ENCODE measurements at places on chromosomes 7 and 10. TPM values are rescaled to one million over a fixed set of nuclear protein-coding genes. Genes with fewer than 3 reads are reported as not detected.

DNA sequence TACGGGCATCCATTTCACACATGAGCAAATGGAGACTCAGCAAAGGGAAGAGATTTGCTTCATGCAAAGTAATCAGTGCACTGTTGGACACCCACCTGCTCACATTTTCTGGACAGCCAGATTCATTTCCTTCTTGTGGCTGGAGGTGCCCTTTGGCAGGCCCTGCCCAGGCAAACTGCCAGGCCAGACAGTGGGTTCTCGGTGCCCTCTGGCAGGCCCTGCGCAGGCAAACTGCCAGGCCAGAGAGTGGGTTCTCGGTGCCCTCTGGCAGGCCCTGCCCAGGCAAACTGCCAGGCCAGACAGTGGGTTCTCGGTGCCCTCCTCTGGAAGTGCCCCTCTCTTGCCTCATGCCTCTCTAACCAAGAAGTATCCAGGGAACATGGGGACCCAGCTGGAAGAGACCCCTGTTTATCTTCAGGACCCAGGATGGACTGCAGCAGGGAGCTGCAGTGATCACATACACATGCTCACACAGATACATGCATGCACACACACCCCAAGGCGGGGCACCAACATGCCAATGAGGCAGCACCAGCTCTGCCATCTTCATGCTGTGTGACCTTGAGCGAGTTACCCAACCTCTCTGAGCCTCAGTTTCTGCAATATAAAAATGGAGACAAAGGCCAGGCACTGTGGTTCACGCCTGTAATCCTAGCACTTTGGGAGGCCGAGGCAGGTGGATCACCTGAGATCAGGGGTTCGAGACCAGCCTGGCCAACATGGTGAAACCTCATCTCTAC, 67.1 kb downstream of the OAT start:
- no peak for DNase-seq

The OPN1SW gene
- not detected for total RNA-seq

- DNase-seq, result no peak
Measured at GRCh38 chr7:3218411-3219225, 82.4 kb upstream of the SDK1 start.

GRCh38 chr7:142508251-142508650, 241.0 kb upstream of the PRSS1 start:
- DNase-seq, result no peak

DNA sequence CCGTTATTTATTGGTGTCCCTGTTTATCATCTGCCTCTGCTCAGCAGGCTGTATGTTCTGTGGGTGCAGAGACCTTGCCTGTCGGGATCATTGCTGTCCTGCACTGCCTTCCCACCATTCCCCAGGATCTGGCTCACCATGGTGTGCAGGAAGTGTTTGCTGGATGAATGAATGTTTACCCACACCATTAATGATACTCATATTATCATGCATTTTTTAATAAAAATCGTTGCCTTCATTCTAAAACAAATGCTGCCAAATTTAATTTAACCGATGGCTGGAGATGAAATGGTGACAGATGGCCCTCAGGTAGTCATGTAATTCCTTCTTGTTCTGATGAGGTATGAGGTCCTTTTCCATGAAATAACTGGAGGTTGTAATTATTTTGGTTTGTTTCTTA, 22.5 kb downstream of the PLPP4 start:
- no peak for DNase-seq

DNA sequence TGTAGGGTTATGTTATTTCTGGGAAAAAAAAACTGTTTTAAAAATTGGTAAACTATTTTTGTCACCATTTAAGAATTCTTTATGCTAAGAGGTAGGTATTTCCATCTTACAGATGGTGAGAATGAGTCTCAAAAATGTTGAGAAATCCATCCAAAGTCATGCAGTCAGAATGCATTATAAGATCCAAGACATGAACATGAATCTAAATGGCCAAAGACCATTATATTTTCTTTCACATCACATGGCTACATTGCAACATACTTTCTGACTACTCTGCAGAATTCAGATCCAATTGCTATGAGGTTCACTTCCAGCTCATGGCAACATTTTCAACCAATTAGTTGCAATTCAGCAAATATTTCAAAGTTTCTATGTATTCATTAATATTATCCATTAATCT, 181.2 kb downstream of the TWIST1 start:
- no peak for DNase-seq

The CRYGN gene
- not detected for total RNA-seq

DNA sequence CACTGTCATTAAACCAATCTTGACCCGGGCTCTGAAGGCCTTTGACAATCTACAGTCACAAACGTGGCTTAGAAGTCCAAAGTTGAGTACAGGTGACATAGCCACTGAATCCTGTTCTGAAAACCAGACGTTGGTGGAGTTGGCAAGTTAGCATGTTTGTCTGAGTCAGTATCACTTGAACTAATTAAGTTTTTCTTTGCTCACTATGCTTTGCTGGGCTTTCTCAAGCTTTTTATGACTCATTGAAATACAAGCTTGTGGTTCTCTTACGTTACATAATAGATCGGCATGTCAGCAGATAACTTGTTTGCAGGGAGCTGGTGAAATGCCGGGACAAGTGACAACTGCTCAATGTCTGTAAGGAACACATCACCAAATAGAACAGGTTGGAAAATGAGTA, 53.8 kb downstream of the ARL5B start:
- no peak for DNase-seq

GRCh38 chr7:95668504-95669018, 72.2 kb upstream of the PDK4 start:
- no peak for DNase-seq

GRCh38 chr7:127081539-127081938, 171.2 kb downstream of the GRM8 start:
- DNase-seq, result no peak

The OR9A2 gene
- total RNA-seq, result not detected

DNA sequence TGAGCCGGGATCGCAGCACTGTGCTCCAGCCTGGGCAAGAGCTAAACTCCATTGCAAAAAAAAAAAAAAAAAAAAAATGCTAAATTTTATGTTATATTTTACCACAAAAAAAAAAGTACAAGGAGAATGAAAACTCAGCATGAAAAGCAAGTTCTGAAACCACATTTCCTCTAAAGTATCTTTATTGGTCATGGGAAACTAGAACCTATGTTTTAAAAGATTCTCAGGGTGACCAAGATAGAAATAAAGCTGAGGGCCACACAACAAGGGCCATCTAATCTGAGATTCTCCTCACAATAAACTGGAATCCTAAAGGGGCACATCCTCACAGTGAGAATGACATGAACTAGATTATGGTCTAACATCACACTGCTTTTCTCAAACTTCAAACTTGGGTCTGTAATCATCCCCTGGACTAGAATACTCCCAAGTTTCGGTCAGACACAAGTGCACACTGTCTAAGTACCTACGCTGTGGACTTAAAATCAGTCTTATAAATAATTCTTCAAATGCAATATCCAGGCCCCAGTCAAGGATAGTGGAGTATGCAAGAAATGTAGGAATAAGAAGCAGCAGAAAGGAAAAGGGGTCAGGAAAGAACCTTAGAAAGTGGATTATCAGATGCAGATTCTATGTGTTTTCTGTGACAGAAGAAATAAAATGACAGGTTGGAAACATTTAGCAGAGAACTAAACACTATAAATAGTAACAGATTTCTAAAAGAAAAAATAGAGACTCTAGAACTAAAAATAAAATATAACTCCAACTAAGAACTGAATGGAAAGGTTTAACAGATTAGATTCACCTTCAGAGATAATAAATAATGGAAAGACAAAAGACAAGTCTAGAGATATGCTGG, 49.9 kb downstream of the COA1 start:
- peak; percentile 48 for DNase-seq

The HOXA3 gene
- total RNA-seq, result 0.08 TPM

DNA sequence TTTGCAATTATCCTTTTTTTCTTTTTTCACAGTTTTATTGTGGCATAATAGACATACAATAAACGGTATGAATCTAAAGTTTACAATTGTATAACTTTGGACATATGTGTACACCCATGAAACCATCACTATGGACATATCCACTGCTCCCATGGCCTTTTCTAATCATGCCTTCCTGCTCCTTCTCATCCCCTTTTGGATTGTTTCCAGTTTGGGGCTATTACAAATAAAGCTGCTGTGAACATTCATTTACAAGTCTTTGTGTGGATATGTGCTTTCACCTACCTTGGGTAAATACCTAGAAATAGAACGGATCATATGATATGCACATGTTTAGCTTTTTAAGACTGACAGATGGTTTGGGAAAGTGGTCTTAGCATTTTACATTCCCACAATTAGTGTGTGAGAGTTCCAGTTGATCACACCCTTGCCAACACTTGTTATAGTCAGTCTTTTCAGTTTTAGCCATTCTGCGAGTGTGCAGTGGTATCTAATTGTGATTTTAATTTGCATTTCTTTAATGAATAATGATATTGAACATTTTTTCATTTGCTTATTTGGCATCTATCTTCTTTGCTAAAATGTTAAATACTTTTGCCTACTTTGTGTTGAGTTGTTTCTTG, 120.9 kb upstream of the KAT6B start:
- DNase-seq, result no peak

GRCh38 chr10:132219486-132219885, 32.7 kb downstream of the DPYSL4 start:
- no peak for DNase-seq

GRCh38 chr10:63910806-63911205, 389.6 kb downstream of the REEP3 start:
- DNase-seq, result no peak

DNA sequence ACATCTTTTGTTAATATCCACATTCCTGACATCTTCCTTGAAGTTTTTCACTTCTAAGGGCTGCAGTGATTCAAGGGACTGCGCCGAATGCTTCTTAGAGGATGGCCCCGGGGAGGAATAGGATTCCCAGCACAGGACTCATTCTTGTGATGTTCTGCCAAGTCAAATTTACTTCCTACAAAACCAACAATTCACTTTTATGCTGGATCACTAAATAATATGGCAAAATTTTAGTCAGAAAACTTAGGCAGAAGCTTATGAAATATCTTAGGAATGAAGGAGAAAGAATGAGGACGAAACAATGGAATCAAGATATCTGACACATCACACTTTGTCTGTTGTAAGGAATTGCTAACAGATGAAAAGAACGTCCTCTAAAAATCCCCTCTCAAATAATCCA, 151.5 kb downstream of the JAZF1 start:
- no peak for DNase-seq

- DNase-seq, result peak; percentile 30
Measured at GRCh38 chr7:81956520-81956919, 186.7 kb upstream of the HGF start.

GRCh38 chr10:71475243-71475871, 78.6 kb downstream of the CDH23 start:
- DNase-seq, result no peak

The PAPOLB gene
- total RNA-seq, result not detected

DNA sequence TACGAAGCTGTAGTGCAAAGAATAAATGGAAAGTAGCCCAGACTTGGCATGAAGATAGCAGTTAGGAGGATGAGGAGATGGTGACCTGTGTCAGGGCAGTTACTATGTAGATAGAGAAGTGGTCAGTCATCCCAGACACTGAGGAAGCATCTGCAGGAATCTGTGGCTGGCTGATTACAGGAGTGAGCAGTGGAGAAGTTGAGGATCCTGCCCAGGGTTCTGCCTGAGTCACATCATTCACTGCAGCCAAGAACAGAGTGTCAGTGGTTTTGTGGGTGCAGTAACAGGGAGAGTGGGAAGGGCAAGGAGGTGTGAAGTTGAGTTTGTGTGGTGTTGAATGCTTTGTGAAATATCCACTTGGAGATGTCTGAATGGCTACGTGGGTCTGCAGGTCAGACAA, 676.4 kb upstream of the NRP1 start:
- no peak for DNase-seq

DNA sequence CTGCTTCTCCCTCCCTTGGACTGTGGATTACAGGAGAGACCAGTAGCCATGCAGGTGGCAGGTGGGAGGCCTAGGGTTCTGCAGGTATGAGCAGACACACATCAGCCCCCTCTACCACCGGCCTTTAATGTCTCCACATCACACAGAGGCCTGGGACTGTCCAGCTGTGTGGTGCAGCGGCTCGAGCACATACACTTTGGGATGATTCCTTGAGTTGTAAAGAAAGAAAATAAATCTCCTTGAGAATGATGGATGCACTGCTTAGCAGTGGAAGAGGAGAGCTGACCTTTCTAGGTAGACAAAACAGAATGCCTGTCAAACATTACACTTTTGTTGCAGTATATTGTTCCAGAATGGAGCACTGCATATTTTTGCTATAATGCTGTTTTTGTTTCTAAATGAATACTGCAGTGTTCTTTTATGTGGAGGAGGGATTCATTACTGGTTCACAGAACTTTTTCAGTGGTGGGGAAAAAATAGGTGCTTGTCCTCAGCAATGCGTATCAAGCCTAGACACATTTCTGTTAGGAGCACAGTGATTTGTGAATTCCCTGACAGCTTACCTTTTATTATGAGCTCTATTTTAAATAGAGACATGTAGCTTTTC, 66.0 kb downstream of the PTPRE start:
- DNase-seq, result no peak

GRCh38 chr10:49465736-49466135, 69.8 kb upstream of the DRGX start:
- DNase-seq, result no peak

DNA sequence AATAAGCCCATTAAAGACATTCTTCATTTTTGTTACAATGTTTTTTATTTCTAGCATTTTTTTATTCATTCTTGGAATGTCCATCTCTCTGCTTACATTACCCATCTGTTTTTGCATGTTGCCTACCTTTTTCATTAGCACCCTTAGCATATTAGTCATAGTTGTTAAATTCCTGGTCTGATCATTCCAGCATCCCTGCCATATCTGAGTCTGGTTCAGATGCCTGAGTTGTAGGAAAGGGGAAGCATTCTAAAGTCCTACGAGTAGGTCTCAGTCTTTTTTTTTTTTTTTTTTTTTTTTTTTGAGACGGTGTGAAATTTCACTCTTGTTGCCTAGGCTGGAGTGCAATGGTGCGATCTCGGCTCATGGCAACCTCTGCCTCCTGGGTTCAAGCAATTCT, 19.7 kb upstream of the NRF1 start:
- DNase-seq, result no peak

DNA sequence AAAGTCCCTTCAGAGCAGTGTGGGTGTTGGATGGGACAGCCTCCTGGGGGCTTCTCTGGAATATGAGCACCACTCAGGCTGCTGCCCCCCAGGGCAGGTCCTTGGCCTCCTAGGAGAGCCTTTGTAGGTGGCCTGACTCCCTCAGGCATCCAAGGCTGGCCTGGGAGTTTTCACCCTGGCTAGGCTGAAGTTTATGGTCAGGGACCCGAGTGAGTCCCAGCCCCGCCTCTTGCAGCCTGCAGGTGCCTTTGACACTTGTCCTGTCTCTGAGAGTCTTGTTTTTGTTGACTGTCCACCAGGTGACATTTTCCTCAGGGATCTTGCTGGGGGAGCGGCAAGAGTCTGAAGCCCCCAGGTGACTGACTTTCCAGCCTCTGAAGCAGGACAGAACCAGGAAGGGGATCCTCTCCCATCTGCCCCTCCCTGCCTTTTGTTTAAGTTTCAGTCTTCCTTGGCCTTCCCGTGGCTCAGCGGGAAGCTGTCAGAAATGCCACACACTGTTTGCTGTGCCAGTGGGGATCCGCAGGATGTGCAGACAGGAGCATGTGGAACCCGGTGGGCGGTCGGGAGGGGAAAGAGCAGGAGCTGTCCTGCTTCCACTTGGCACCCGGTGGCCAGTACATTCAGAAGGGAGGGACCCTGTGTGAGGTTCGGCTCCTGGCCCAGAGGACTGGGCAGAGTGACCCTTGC, 59.5 kb downstream of the LRRC18 start:
- DNase-seq, result no peak

- DNase-seq, result no peak
Measured at GRCh38 chr10:109934958-109935793, 11.9 kb upstream of the XPNPEP1 start.

- DNase-seq, result no peak
Measured at GRCh38 chr10:68364101-68364886, 31.6 kb upstream of the PBLD start.

GRCh38 chr7:33050535-33051318, 11.8 kb downstream of the NT5C3A start:
- no peak for DNase-seq
